ENCODE measurements at places on chromosomes 4 and X.

- H3K36me3 ChIP-seq: no peaks in the 10 kb centered on the region
- H3K4me1 ChIP-seq: peaks cover 17% of the 10 kb centered on the region
- H3K27ac ChIP-seq: no peak overlapping the region
- DNase-seq: no peak
- H3K27me3 ChIP-seq: no peaks in the 10 kb centered on the region
These were observed 185.5 kb downstream of the RAB28 start for GRCh38 chr4:13298655-13299054.

GRCh38 chr4:52996261-52997131 lies 134.4 kb downstream of the RASL11B start:
- H3K4me1 ChIP-seq: peaks cover 3% of the 10 kb centered on the region
- DNase-seq: no peak
- no peaks in the 10 kb centered on the region for H3K36me3 ChIP-seq
- no peak overlapping the region for H3K27ac ChIP-seq
- H3K27me3 ChIP-seq: no peaks in the 10 kb centered on the region

DNA sequence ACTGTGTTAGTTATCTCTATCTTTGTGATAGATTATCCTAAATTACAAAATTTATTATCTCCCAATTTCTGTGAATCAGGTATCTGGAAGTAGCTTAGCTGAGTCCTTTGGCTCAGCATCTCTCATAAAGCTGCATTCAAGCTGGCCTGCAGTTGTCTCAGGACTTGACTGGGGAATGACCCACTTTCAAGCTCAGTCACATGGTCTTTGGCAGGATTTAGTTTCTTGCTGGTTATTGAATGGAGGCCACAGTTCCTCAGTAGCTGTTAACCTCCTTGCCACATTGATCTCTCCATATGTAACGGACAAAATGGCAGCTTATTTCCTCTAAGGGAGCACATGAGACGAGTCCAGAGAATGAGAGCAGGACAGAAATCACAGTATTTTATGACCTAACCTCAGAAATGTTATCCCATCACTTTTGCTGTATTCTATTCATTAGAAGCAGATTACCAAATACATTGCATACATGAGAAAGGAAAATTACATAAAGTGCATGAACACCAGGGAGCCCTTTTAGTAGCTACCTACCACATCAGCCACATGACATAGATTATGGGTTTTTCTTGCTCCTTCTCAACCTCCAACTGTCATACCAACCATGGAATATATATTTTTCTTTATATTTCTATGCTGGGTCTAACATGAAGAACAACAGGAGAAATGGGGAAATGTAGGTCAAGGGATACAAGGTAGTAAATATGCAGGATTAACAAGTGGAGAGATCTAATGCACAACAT lies 730.1 kb downstream of the CCSER1 start:
- no peak overlapping the region for H3K4me3 ChIP-seq
- H3K4me1 ChIP-seq: no peaks in the 10 kb centered on the region
- H3K27ac ChIP-seq: no peak overlapping the region
- no peak for DNase-seq
- H3K27me3 ChIP-seq: no peaks in the 10 kb centered on the region

- H3K4me1 ChIP-seq: no peaks in the 10 kb centered on the region
- H3K27me3 ChIP-seq: no peaks in the 10 kb centered on the region
- H3K4me3 ChIP-seq: no peak overlapping the region
- no peak overlapping the region for H3K27ac ChIP-seq
- H3K36me3 ChIP-seq: no peaks in the 10 kb centered on the region
- no peak for DNase-seq
These were observed 12.0 kb upstream of the RTL9 start for GRCh38 chrX:110346681-110347080.

GRCh38 chrX:83508006-83508405 lies at the start of gene POU3F4:
Gene POU3F4 (plus strand): TSS chrX:83508290. CDS start chrX:83508325, 35 bp downstream.
- no peak for DNase-seq
- H3K27me3 ChIP-seq: peaks cover 66% of the 10 kb centered on the region
- H3K27ac ChIP-seq: no peak within 1 kb of the TSS
- no peaks in the 10 kb centered on the region for H3K36me3 ChIP-seq
- H3K4me1 ChIP-seq: no peaks in the 10 kb centered on the region

- H3K27ac ChIP-seq: no peak overlapping the region
- H3K4me1 ChIP-seq: no peaks in the 10 kb centered on the region
- H3K4me3 ChIP-seq: no peak overlapping the region
- H3K27me3 ChIP-seq: peaks cover 2% of the 10 kb centered on the region
These were observed 213.7 kb upstream of the PPARGC1A start for GRCh38 chr4:24103434-24104157.

GRCh38 chr4:120730777-120731320 lies 191.7 kb downstream of the PRDM5 start:
- no peaks in the 10 kb centered on the region for H3K27me3 ChIP-seq
- H3K4me1 ChIP-seq: no peaks in the 10 kb centered on the region

- no peaks in the 10 kb centered on the region for H3K27me3 ChIP-seq
- H3K27ac ChIP-seq: no peak overlapping the region
- no peak for DNase-seq
- no peak overlapping the region for H3K4me3 ChIP-seq
- H3K36me3 ChIP-seq: no peaks in the 10 kb centered on the region
These were observed 22.0 kb downstream of the GPM6A start for GRCh38 chr4:175790083-175790482.

- no peaks in the 10 kb centered on the region for H3K4me1 ChIP-seq
- no peak overlapping the region for H3K4me3 ChIP-seq
- no peak for DNase-seq
These were observed 77.8 kb downstream of the NPNT start for GRCh38 chr4:105972946-105973621.

DNA sequence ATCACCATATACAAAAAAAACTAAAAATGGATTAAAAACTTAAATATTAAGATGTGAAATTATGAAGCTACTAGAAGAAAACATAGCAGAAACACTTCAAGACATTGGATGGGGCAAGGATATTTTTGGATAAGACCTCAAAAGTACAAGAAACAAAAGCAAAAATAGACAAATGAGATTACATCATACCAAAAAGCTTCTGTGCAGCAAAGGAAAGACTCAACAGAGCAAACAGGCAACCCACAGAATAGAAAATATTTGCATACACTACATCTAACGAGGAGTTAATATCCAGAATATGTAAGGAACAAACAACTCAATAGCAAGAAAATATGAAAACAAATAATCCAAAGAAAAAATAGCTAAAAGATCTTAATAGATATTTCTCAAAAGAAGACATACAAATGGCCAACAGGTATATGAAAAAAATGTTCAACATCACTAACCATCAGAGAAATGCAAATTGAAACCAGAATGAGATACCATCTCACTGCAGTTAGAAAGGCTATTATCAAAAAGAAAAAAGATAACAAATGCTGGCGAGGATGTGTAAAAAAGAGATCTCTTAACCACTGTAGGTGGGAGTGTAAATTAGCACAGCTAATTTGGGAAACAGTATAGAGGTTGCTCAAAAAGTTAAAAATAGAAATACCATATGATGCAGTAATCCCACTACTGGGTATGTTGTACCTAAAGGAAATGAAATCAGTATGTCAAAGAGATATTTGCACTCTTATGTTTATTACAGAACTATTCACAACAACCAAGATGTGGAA lies 17.8 kb upstream of the LRCH2 start:
- no peaks in the 10 kb centered on the region for H3K27me3 ChIP-seq
- H3K36me3 ChIP-seq: no peaks in the 10 kb centered on the region
- no peak overlapping the region for H3K27ac ChIP-seq
- no peak overlapping the region for H3K4me3 ChIP-seq

GRCh38 chr4:53346920-53347852 lies 18.7 kb downstream of the SCFD2 start:
- H3K27me3 ChIP-seq: no peaks in the 10 kb centered on the region
- H3K4me3 ChIP-seq: no peak overlapping the region
- no peaks in the 10 kb centered on the region for H3K4me1 ChIP-seq
- no peaks in the 10 kb centered on the region for H3K36me3 ChIP-seq
- H3K27ac ChIP-seq: no peak overlapping the region

GRCh38 chr4:5772528-5773270 lies 61.7 kb downstream of the EVC start:
- H3K4me1 ChIP-seq: no peaks in the 10 kb centered on the region
- DNase-seq: no peak
- no peak overlapping the region for H3K4me3 ChIP-seq
- H3K36me3 ChIP-seq: no peaks in the 10 kb centered on the region
- H3K27me3 ChIP-seq: no peaks in the 10 kb centered on the region

- H3K27me3 ChIP-seq: no peaks in the 10 kb centered on the region
- H3K4me3 ChIP-seq: no peak overlapping the region
- no peak overlapping the region for H3K27ac ChIP-seq
- peaks cover 14% of the 10 kb centered on the region for H3K4me1 ChIP-seq
- no peaks in the 10 kb centered on the region for H3K36me3 ChIP-seq
- DNase-seq: peak; percentile 16
These were observed 30.8 kb downstream of the SPINK2 start for GRCh38 chr4:56790691-56791091.

DNA sequence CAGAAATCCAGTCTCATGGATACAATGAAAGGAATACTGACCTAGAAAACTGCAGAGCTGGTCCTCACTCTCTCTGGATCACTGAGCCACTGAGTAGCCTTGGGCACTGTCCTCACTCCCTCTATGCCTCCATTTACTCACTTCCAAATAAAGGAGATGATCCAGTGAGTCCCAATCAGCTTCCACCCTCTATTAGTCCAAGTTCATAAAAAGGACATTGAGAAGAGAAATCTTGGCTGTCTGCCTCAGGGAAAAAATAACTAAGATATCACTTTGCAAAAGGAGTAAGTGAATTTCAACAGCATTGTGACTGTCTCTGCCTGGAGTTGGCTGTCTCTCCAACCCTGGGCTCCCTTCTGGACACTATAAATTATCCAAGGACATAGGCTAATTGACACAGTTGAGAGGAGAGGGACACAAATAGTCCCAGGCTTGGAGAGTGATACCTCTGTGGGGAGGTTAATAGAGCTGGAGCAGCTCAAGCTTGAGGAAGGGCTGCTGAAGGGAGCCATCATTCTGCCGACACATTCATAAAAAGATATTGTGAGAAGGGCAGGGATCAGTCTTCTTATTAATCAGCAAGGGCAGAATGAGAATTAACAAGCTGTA lies 572.3 kb downstream of the RAB28 start:
- no peaks in the 10 kb centered on the region for H3K27me3 ChIP-seq
- no peak overlapping the region for H3K27ac ChIP-seq
- no peaks in the 10 kb centered on the region for H3K4me1 ChIP-seq

- no peak overlapping the region for H3K4me3 ChIP-seq
- no peak for DNase-seq
- no peaks in the 10 kb centered on the region for H3K36me3 ChIP-seq
- H3K4me1 ChIP-seq: no peaks in the 10 kb centered on the region
- no peak overlapping the region for H3K27ac ChIP-seq
- no peaks in the 10 kb centered on the region for H3K27me3 ChIP-seq
These were observed 146.1 kb upstream of the PBDC1 start for GRCh38 chrX:76026751-76027150.

DNA sequence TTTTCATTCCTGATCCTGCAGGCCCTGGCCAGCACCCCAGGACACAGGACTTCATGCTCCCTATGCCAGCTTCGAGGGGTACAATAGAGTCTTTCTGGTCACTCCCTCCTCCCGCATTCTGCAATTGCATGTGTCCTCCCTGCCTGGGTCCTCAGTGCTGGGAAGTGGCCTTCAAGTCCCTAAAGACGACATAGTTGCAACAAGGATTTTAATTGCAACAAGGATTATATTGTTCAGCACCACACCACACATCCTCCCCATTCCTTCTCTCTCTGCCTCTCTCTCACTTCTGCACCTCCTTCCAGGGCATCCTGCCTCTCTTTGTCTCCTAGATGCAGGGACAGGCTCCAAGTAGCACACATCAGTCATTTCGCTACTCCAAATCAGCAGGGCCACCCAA lies 25.5 kb downstream of the SCD5 start:
- no peak overlapping the region for H3K4me3 ChIP-seq
- no peaks in the 10 kb centered on the region for H3K36me3 ChIP-seq
- H3K4me1 ChIP-seq: peaks cover 10% of the 10 kb centered on the region
- H3K27me3 ChIP-seq: no peaks in the 10 kb centered on the region
- DNase-seq: no peak

DNA sequence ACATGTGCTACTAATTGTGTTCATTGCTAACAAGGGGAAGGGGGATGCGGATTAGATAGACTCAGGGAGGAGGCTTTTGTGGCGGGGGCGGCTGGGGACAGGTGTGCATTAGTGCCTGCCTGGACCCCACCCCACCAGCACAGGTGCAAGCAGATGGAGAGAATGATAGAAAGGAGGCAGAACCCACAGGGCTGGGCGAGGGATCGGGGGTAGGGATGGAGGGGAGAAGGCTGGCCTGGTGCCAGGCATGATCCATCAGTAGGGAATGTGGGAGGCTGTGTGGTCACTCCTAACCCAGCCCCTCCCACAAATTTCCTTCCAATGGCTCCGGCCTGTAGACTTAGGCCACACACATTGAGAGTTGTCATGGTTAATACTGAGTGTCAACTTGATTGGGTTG lies 30.5 kb upstream of the CRMP1 start:
- H3K4me3 ChIP-seq: no peak overlapping the region
- H3K27me3 ChIP-seq: no peaks in the 10 kb centered on the region
- no peak overlapping the region for H3K27ac ChIP-seq
- DNase-seq: no peak
- H3K4me1 ChIP-seq: no peaks in the 10 kb centered on the region

- no peaks in the 10 kb centered on the region for H3K36me3 ChIP-seq
- H3K27me3 ChIP-seq: no peaks in the 10 kb centered on the region
- no peaks in the 10 kb centered on the region for H3K4me1 ChIP-seq
These were observed 913.9 kb upstream of the NDST4 start for GRCh38 chr4:116027311-116027710.

DNA sequence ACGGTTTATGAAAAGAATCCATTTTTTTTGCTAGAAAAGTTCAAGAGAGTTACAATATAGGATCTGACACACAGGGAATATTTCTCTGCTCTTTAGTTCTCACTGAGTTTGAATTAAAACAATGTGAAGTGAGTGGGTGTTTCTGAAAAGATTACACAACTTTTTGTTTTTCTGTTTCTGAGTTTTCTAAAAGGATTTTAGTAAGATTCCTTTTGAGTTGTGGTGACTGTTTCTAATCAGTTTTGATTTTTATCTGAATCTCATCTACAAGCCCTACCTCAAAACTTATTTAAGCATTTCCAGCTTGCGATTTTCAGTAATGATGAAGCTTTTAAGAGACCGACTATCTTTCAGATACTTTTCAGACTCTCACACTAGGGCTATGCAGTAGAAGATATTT lies 141.7 kb downstream of the GPAT3 start:
- H3K27me3 ChIP-seq: peaks cover 5% of the 10 kb centered on the region
- no peaks in the 10 kb centered on the region for H3K4me1 ChIP-seq
- H3K27ac ChIP-seq: no peak overlapping the region
- no peak overlapping the region for H3K4me3 ChIP-seq
- no peaks in the 10 kb centered on the region for H3K36me3 ChIP-seq
- no peak for DNase-seq

GRCh38 chr4:173367285-173367684 lies 3.5 kb upstream of the SAP30 start:
- no peak for DNase-seq
- no peak overlapping the region for H3K4me3 ChIP-seq
- H3K27ac ChIP-seq: no peak overlapping the region
- H3K36me3 ChIP-seq: no peaks in the 10 kb centered on the region
- H3K4me1 ChIP-seq: no peaks in the 10 kb centered on the region

All from large intestine (tissue), 12 donors.